ENCODE measurements at places on chromosomes 1 and 21.

- no peak for DNase-seq
These were observed 17.3 kb downstream of the S1PR1 start for GRCh38 chr1:101253976-101254674.

GRCh38 chr1:76940571-76941335 lies 73.5 kb downstream of the ST6GALNAC5 start:
- DNase-seq: no peak

- no peak for DNase-seq
These were observed 185.0 kb downstream of the PBX1 start for GRCh38 chr1:164743976-164744375.

DNA sequence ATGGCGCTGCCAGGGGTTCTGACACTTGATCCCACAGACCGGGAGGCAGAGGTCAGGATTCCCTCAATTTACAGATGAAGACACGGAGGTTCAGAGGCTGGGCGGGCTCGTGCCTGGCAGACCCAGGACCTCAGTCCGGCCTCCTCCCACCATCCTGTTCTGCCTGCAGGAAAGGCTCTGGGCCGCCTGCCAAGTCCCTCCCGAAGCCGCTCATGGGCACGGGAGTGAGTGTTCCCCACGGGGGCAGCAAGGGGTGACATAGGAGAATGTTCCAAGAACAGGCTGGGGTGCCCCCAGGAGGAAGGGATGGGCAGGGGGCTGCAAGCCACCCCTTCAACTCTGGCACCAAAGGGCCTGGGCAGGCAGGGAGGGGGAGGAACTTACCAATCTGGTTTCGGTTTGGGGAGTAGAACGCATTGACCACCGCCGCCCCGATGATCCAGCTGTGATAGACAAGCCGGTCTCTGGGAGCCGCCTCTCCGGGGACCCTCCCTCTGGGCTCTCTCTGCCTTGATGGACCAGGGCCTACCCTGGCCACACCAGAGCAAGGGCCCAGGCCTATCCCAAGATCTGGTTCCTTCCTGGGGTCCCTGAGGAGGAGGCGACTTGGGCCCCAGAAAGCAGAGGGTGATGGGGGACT lies 7.5 kb downstream of the PRXL2B start:
- DNase-seq: no peak

GRCh38 chr1:204599098-204599497 lies 82.9 kb downstream of the MDM4 start:
- DNase-seq: no peak

- no peak for DNase-seq
These were observed 6.2 kb downstream of the SAMD11 start for GRCh38 chr1:929712-930632.

GRCh38 chr1:30654188-30654587 lies 69.2 kb downstream of the MATN1 start:
- DNase-seq: no peak

GRCh38 chr1:172041742-172042141 lies 200.4 kb downstream of the DNM3 start:
- DNase-seq: peak; percentile 3

DNA sequence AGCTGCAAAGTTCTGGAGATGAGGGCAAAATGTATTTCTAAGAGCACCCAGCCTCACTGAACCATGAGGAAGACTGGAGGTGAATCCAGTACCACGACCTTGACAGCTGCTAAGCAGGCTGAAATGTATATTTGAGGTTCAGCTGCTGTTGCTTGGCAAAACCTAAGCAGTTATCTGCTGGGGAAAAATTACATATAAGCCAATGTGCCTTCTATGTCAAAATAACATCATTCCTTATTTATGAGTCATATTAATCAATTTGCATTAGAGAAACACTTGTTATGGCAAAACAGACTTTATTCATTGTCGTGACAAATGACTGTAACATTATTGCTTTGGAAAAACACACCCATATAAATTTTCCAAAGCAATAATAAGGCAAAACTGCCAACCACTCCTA lies 560.5 kb upstream of the NR5A2 start:
- no peak for DNase-seq

DNA sequence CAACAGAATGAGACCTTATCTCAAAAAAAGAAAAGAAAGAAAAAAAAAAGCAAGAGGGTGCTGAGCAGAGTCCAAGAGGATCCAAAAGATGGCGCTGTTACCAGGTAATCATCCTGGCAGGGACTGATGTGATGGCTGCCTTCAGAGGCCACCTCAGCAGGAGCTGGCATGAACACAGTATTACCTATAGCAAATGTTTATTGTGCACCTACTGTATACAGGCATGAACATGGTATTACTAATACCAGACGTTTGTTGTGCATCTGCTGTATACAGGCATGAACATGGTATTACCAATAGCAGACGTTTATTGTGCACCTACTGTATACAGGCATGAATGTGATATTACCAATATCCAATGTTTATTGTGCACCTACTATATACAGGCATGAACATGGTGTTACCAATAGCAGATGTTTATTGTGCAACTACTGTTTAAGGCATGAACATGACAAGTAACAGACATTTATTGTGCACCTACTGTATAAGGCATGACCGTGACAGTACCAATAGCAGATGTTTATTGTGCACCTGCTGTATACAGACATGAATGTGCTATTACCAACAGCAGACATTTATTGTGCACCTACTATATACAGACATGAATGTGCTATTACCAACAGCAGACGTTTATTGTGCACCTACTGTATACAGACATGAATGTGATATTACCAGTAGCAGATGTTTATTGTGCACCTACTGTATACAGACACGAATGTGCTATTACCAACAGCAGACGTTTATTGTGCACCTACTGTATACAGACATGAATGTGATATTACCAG lies 115.1 kb upstream of the TMEM51 start:
- peak; percentile 77 for DNase-seq

DNA sequence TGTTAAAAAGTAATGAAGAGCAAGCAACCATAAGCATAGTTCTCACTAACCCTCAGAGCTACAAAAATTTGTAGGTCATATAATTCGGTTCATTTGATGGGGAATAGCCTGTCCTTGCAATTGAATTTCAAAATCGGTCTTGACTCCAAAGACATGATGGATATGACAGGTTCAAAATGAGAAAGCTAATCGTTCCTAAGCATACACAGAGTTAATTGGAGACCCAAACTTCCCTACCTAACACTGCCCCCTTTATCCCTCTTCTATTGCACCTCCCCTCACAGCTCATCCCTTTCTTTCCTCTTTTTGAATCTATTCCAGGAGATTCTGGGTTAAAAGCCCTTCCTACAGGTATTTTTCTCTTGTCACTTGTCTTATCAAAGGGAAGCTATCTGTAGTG lies 390.0 kb upstream of the PTBP2 start:
- no peak for DNase-seq

DNA sequence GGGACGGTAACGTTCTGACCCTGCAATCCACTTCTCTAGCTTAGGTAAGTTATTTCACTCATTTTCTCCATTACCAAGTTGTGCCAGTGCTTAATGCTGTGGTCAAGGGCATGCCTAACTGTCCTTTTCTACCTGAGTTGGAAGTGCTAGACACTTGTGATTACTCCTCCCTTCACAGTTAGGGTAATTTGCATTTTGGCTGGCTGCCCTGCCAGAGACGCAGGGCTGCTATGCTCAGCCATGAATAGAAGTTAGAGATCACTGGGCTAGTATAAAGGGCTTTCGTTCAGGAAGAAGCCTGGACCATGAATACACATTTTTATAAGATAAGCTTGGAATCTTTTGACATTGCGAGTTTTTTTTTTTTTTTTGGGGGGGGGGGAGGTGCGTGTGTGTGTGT lies 633.2 kb upstream of the NEGR1 start:
- no peak for DNase-seq

DNA sequence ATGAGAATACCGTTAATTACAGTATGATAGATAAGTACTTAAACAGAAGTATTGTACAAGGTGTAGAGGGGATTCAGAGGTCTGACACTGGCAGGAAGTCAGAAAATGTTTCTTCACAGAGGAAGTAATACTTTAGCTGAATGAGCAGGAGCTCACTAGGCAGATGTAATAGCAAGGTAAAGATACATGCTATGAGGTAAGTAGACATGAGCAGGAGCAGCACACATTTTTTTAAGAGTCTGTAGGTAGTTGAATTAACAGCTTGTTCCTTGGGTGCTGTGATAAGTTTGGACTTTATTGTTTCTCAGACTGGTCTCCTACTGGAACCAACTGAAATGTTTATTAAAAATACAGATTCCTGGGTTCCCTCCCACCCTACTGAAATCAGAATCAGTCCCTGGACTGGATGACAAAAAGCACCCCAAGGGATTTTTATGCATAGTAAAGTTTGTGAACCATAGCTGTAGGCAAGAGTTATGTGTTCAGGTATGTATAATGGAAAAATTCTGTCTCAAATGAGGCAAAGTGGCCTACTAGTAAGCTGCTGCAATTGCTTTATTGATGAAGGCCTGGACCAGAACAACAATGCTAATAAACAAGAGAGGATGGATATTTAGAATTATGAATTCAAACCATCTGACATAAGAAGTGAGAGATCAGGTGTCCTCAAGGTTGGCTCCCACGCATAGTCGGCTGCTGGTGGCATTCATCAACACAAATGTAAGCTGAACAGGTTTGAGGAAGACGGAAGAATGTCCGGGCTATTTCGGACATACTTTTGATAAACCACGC lies 902 bp downstream of the AP4B1 start:
- DNase-seq: no peak

DNA sequence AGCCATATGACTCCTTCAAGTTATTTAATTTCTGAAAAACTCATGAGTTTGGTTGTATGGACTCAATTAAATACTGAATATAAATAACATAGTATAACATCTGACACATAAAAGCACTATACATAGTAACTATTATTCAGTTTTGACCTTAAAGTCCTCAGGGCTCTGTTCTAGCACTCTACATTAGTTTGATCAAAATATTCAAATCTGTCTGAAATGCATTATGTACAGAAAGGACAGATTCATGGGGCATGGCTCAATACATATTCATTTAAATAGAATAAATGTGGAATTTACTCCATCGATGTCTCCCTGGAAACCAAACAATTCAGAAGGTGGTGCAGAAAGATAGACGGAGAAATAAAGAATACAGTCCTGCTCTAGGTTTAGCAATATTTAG lies 49.1 kb downstream of the RBM11 start:
- no peak for DNase-seq

DNA sequence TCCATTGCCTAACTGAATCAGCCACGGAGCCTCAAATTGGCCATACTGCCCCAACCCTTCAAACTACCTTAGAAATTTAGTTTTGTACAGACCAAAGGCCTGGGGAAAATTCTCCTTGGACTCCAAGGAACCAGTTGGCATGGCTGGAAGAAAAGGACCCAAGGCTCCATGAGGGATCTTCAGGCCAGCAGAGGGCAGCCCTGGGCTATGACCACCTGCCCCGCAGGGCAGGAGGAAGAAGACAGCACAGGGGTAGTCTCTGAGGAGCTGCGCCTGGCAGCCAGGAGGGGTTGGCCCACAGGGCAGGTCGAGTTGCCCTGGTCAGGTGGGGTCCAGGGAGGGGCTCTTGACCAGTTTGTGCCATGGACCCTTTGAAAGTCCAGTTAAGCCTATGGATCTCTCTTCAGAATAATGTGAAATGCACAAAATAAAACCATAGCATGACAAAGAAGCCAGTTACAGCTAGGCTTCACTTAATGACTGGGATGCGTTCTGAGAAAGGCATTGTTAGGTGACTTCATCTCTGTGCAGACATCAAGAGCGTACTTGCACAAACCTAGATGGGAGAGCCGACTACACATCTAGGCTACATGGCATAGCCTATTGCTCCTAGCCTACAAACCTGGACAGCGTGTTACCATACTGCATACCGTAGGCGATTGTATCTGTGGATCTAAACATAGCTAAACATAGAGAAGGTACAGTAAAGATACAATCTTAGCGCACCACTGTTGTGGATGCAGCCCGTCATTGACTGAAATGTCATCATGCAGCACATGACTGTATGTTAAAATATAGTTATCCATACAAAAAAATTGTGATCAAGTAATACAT lies 26.1 kb downstream of the CACNA1S start:
- peak; percentile 51 for DNase-seq

- no peak for DNase-seq
These were observed 71.1 kb downstream of the IER5 start for GRCh38 chr1:181159451-181160140.
